ENCODE measurements at places on chromosomes 1 and 21. TPM values are rescaled to one million over a fixed set of nuclear protein-coding genes. Genes with fewer than 3 reads are reported as not detected.
A peak's percentile ranks its signal among the peaks of the same experiment; 100 is the strongest.

Gene INKA2
- 0.94 TPM for total RNA-seq

DNA sequence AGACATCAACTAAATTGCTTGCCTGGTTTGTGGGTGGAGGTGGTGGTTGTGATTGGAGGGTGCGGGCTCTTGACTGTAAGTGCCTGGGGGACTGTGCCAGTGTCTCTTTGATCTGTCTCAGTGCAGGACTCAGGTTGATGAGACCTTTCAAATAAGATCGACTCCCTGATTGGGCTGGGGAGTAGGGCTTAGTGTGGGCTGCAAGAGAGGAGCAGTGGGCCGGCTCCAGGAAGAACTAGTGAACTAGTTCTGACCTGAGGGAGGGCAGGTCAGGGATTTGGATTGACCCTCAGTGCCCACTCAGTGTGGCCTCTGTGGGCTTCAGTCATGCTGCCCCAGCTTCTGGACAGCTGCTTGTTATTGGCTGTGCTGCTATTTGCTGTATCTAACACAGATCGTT is 130.6 kb upstream of the CACNA1E start:
- DNase-seq, result no peak

- DNase-seq, result no peak
Measured at GRCh38 chr1:14598007-14598497, 433 bp upstream of the KAZN start.

GRCh38 chr1:36165145-36165544 is 9.2 kb downstream of the MAP7D1 start:
- no peak for DNase-seq

- DNase-seq, result no peak
Measured at GRCh38 chr1:77060000-77060399, 159.2 kb downstream of the PIGK start.

DNA sequence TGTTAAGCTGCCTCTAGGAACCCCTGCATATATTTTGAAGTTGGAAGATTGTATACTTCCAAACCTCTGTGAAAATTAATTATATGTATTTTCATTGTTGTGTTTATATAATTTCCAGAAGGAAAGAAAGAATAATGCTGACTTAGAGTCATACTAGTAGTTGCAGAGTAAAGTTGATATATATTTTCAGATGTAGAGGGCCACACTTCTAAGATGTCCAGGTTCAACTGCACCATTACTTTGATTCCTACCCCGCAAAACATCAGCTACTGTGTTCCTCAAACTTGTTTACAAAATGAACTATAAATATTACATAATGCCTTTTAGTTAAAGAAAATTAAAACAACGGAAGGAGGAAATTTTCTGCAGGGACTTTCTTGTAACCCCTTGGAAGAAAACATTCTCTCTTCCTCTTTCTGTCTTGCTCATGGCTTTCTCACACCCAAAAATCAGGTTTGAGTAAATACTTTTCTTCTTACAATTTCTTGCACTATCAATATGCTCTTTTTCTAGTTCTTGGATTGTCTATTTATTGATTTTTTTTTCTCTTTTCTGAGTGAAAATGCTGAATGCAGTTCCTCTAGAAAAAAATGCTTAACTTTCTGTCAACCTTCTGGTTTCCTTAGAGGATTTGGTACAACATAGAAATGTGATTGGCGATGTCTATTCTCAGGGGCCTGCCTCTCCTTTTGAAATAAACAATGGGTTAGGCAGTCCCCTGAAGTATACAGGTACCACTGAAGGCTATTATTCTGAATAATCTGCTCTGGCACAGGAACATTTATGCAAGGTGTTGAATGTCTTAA is 867.8 kb downstream of the TTLL7 start:
- DNase-seq, result no peak

DNA sequence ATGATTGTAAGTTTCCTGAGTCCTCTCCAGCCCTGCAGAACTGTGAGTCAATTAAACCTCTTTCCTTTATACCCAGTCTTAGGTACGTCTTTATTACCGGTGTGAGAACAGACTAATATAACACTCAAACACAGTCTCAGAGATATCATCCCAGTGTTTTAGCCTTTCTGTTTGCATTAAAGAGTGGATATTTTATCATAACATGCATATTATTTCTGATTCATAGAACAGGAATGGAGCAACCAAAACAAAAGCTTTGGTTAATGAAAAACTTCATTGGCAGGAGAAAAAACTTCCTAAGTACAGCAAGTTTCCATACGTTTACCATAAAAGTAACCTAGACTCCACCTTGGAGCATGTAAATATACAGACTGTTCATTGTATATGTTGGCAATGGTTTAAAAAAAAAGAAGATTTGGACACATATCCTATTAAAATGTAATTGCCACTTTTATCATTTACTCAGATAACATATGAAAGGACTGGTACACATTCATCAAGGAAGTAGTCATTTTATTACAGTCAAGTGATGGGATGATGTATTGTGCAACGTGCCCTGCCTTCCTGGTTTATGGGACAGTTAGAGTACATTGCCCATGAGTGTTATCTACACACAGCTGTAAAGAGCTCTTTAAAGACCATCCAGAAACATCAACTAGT is 144.8 kb downstream of the ETS2 start:
- DNase-seq, result no peak

DNA sequence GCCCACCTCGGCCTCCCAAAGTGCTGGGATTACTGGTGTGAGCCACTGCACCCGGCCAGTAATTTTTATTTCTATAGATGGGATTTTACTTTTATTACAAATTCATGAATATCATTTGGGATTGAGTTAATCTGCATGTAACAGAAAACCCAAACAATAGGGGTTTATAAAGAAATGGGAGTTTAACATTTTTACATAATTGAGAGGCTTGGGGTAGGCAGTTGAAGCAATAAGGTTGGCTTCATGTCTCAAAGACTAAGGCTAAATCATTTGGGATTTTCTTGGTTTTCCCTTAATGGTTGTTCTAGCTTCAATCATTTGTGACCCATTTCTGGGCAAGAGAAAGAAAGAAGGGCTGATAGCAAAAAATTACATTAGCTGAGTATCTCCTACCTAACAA is 118.7 kb upstream of the FOXD3 start:
- DNase-seq, result no peak

Gene AGT
- total RNA-seq, result 9.8 TPM

DNA sequence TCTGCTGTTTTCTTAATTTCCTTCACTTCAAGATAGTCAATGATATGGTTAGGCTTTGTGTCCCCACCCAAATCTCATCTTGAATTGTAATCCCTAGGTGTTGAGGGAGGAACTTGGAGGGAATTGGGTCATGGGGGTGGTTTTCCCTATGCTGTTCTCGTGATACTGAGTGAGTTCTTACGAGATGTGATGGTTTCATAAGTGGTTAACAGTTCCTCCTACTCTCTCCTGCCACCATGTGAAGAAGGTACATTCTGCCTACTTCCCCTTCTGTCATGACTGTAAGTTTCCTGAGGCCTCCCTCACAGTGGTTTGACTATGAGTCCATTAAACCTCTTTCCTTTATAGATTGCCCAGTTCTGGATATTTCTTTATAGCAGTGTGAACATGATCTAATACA is 74.0 kb upstream of the SAMSN1 start:
- DNase-seq, result no peak

Gene RAB42
- total RNA-seq, result 1.6 TPM

DNA sequence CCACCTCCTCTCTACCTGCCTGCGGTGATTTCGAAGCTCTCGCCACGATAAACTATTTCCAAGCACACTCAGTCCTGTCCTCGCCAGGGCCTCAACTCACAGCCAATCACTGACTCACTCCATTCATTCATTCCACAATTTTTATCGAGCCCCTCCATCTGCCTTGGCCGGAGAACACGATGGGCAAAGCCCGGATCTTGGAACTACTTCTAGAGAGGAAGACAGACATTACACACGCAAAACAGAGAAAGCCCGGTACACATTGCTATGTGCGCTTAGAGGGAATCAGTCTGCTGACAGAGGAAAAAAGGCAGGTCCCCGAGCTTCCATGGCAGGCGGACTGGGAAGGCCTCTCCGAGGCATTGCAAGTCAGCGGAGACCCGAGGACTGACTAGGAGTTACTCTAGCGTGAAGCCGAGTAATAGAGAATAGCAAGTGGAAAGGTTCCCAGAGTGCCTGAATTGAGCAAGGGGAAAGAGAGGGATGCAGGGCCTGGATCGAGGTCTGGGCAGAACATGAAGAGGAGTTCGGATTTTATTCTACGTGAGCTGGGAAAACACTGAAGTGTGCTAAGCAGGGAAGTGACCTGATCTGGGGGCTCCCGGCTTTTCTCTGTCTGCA is 54.2 kb upstream of the DNAJC6 start:
- DNase-seq, result peak; percentile 55

DNA sequence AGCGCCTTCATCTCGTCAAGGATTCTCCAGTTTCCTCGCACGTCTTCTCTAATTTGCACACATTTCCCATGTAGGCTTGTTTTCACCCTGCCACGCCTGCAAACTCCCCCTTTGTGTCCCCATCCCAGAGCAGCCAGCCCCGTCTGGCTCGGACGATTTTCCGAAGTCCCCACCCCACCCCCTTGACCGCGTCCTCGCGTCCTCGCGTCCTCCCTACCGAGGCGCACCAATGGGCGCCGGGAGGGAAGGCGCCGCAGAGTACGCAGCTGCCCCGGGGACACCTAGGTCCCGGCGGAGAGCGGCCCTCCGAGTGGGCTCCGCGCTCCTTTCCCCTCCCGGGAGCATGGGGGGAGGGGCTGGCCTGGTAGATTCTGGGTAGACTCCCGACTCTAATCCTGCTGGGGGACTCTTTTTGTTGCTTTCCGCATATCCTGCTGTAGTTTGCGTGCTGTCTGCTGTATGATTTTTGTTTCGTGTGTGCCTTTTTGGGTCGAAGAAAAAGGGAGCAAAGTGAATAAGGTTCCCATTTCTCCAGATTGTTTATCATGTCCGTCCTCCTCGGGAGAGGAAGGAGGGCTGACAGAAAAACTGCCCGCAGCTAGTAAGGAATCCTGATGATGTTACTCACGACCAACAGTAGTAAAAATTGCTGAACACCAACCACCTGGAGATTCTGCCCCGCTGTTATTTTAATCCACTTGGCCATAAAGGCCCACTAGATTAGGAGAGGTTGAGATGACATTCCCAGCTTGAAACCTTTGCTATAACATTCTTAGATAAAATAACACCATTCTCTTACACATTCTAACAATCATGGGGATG is 1.5 kb downstream of the CACHD1 start:
- DNase-seq, result no peak

Gene NMNAT2
- total RNA-seq, result 41.5 TPM

DNA sequence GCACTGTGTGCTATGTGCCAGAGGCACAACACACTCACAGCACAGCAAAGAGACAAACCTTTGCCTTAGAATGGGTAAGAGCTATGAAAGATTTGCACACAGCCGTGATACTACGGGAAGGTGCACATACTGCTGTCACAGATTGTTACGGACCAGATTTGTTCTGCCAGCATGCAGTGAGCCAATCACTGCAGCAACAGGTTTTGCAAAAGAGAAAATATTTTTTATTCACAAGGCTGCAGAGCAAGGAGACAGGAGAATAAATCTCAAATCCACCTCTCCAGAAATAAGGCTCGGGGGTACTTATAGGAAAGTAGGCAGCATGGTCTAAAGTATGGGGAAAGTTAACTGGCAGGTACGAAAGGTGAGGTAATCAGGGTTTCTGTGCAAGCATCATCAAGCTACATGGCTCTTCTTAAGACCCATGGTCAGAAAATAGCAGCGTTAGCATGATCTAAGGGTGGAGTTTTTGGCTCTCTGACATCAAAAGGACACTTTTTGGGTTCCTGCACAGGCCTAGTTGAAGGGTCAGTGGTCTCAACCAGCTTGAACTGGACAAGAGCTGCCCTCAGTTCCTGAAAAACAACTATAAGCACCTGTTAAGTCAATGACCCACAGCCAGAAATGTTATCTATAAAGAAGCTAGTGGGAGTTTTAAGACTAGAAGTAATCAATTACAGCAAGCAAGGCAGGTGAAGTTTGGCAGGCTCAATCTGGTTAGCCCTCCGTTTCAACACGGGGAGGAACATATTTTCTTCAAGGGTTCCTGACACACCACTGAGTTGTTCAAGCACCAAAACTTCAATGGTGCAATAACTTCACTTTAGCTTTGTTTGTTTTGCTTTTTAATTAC is 186.0 kb downstream of the SLC35F3 start:
- no peak for DNase-seq

GRCh38 chr1:178607718-178608408 is 95.0 kb downstream of the TEX35 start:
- no peak for DNase-seq

GRCh38 chr1:226239421-226239820 is 16.0 kb downstream of the MIXL1 start:
- no peak for DNase-seq

Gene FABP3
- 93.1 TPM for total RNA-seq

Gene LRRIQ3
- total RNA-seq, result 1.9 TPM

GRCh38 chr1:240732390-240732789 is 120.4 kb upstream of the GREM2 start:
- no peak for DNase-seq

- no peak for DNase-seq
Measured at GRCh38 chr1:151680826-151681225, 35.8 kb downstream of the CELF3 start.

DNA sequence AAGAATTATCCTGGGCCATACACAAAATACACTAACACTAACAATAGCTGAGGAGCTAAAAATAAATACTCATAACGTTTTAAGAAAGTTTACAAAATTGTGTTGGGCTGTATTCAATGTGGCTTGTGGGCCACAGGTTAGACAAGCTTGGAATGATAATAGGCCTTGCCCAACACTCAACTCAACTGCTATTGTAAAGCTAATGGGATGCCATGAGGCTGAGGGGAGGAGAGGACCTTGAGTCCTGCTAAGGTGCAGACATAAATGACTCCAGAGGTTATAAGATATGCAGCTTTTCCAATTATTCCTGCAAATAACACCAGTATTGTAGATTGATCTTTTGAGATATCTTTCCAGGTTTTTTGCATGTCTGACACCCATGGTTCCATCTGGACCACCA is 97.0 kb downstream of the FCRL5 start:
- DNase-seq, result no peak

Gene DCST1
- not detected for total RNA-seq

DNA sequence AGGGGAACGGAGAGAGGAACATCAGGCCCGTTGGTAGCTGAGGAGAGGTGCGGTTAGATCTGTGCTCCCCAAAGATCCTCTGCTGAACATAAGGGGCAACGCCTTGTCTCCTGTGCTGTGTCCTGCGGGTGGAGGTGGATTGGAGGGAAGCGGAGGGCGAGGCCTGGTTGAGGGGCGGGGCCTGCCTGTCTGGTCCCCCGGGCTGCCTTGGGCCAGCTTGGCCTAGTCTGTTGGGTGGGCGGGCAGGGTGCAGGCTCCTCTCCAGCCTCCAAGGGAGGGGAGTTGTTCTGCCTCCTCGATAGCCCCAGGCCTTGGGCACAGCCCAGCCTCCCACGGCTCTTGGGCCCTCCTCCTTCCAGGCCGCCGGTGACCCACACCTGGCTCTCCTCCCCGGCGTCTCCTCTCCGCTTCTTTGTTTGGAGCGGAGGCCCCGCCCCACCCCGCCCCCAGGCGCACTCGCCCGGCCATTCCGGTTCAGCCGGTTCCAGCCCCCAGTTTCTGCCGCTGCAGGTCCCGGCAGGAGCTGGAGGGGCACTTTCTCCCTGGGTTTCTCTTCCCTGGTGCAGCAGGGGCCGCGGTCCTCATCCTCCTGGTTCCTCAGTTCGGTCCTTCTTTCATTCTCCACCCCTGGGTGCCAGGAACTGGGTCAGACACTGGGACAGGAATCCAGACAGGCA is 19.4 kb downstream of the PTPRF start:
- DNase-seq, result no peak

Measured in occipital lobe (tissue), 3 donors.